ENCODE measurements at places on chromosomes 11 and 22.

DNA sequence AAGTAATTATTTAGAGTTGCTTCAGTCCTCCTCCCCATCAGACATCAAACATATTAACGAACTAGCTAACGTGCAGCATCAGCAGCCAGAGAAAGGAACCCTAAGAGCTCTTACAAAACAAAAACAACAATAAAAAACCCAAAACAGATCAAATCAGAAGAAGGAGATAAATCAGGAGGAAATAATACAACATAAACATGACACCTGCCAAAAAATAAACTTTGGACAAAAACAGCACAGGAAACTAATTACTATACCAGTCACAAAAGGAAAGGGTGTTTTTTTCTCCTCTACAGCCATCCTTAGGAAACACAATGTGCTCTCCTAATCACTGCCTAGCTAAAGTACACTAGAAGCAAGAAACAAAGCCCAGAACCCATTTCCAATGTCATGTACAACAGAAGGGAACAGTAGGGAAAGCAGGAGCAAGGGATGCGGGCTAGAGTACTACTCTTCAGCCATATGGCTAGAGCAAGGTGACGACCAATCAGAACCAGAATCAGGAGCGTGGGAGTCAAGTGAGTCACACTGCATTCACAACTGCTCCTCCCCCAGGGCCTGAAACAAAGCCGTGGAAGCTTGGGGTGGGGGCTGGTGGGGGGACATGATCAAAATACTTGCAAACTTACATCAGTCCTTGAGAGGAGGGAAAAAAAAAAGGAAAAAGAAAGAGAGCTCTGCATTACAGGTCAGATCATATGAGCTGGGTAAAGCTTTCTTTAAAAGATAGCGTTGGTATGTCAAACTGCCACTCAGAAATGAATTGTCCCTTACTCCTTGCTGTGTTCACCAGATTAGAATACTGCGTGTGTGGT, 60.4 kb downstream of the LARGE2 start:
- DNase-seq = peak; percentile 14

GRCh38 chr22:32576553-32577253, 102.1 kb downstream of the FBXO7 start:
- no peak for DNase-seq

DNA sequence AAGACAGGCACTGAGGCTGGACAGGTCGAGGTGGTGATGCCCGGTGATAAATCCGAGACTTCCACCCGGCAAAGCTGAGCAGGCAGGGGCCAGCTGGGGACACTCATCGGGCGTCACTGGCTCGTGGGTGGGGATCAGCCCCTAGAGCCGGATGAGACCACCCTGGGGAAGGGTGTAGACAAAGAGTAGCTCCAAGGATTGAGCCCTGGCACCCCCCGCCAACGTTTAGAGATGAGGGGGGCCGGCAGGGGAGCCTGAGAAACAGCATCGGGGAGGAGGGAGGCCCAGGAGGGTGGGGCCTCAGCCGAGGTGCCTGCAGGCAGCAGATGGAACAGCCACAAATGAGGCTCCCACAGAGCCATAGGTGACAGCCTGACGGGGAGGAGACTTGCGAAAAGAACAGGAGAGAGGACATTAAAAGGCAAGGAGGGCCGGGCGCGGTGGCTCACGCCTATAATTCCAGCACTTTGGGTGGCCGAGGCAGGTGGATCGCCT, 27.4 kb upstream of the CBX7 start:
- no peak for DNase-seq

DNA sequence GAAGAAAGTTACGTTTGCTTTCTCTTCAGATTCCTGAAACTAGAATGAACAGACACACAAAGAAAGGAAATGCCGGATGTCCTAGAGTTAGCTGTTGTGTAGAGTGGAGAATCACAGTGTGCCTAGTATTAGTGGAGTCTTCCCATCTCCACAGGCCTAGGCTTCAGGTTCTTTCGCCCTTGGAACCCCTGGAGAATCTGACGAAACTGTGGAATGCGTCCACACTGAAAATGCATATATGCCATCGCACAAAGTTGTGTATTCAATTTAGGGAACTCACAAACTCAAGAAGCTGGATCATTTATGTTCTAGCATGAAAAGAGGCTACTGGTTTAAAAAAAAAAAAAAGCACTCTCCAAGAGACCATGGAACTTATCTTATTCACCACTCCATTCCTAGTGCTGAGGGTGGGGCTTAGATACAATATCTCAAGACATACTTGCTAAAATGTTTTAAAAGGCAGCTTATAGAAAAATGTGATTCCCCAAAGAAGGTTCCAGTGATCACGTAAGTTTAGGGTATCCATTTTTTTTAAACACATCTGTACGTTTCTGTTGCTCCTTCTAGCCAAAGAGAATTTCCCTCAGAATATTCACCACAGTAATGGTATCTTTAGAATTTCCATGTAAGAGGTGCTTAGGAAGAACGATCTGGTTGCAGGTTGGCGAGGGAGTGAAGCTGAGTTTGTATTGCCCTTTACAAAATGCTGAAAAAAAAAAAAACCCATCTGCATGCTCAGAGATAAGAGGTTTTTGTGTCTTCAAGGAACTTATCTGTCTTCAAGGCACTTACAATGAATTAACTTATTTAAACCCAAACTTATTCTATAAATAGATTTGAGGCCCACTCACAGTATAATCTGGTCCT, 20.0 kb downstream of the MAML2 start:
- no peak for DNase-seq

- DNase-seq = no peak
These were observed 17.6 kb downstream of the F2 start for GRCh38 chr11:46736615-46737014.

GRCh38 chr11:77396305-77396704, 77.6 kb downstream of the PAK1 start:
- DNase-seq = no peak

DNA sequence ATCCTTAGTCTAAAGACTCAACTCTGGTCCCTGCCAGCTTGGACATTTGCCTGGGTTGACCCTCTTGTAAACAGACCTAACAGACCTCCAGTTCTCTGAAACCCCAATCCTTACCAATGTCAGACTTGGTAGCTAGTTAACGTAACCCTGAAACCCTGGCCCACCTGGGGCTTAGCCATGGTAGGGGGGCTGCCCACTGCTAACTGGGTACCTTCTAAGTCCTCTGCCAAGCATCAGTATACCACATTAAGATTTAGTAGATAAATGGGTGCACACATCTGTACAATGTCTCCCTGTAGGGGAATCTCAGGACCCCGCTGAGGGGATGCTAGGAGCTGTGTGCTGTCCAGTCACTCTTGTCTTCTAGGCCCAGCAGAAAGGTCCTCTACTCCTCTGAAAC, 29.9 kb upstream of the TH start:
- no peak for DNase-seq

DNA sequence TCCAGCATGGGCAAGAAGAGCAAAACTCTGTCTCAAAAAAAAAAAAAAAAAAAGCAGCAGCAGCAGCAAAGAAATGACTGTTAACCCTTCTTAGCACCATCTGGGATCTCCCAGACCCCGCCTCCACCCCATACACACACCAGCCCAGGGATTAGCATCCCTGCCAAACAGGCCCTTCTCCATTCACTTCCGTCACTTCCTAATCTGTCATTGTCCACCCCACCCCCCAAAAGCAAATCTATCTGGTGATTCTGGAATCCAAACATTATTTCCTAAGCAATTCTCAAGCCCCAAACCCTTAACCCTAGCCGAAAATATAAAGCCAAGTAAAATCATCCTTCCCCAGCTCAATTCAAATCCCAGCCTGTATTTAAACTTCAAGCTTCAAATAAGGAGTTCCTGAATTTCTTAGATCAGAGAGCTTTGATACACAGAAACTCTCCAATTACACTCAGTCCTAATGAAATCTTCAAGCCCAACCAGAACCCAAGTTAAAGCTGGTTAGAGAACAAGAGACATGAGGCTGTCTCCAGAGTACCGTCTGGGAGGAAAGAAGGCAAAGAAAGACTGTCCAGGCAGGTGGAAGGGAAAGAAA, 6.0 kb upstream of the AHNAK start:
- no peak for DNase-seq

- no peak for DNase-seq
These were observed 151.8 kb upstream of the CCDC90B start for GRCh38 chr11:83437939-83438338.

- peak; percentile 35 for DNase-seq
These were observed 19.2 kb upstream of the OR56A3 start for GRCh38 chr11:5922749-5923426.

DNA sequence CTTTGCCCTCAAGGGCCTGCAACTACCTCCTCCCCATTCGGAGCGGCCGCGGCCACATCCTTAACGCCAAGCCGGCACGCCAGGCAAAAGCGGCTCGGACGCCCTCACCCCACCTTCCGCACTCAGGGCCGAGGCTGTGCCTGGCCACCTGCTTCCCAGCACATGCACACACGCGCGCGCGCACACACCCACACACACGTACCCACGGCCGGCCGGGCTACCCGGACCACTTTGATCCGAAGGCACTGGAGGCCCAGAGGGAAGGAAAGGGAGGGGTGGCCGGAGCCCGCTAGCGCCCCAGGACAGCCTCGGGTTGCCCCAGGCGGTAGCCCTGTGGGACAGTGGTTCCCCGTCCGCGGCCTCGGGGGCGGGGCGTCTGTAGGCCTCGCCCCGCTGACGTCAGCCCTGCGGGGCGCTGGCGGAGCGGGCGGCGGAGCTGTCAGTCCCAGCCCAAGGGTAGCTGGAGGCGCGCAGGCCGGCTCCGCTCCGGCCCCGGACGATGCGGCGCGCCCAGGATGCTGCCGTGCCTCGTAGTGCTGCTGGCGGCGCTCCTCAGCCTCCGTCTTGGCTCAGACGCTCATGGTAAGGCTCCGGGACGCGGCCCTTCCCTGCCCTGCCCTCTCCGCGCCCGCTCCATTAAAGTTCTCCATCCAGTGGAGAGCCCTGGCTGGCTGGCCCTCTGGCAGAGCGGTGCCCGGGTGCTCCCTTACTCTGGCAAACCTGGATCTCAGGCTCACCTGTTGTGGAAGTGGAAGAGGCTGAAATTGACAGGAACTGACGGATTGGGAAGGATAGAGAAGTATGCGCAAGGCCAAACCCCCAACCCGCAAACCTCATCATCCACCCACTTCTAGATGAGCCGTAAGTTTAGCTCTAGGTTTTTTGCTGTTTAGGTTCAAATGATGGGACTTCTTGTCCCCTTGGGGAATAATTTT, at the start of gene IL10RA:
IL10RA (plus strand) TSS at position 442 of the 935 bp plus-strand sequence; CDS start at position 516, 74 bp downstream.
- peak; percentile 91 for DNase-seq

DNA sequence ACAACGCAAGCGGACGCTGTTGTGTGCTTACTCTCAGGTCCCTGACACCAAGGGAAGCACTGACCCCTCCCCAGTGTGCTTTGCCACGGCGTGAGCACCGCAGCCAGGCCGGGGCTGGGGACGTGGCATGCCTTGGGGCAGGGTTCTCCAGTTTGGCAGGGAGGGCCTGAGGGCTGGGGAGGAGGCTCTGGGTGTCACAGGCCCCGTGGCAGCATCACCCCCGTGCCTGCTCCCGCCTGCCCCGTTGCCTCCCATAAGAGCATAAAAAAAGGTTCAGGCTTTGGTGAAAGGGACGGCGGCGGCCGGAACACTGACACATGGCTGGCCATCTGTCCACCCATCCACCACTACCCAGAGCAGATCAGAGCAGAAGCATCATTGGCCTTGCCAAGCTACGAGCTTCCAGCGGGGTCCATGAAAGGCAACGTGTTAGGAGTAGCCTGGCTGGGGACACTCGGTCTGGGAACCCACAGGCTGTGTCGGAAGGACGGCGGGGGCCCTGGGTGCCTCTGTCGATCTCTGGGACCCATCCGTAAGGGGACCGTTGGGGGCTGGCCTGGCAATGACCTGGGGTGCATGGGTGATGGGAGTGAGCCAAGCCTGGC, 183.0 kb downstream of the IGLL1 start:
- DNase-seq = no peak

- DNase-seq = no peak
These were observed 86.6 kb downstream of the CLPB start for GRCh38 chr11:72347691-72348090.
